Activated gamma-delta T cell (primary cell): ENCODE measurements at places on chromosomes 1 and 21.

DNA sequence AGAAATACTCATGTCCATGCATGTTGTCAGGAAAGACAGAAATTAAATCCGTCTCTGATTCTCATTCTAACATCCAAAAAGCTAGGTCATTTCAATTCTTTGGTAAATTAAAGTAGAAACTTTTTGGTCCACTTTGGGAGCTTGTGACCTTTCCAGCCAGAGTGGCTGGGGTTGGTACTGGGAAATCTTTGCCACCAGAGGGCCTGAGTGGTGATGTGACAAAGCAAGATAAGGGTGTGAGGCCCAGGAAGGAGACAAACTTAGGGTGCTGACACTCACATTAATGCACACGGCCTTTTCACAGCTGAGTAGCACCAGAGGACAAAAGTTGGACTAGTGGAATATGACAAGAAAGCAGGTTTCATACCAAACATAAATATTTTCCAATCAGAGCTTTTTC lies 144.3 kb downstream of the DNM3 start:
- no peak for DNase-seq

DNA sequence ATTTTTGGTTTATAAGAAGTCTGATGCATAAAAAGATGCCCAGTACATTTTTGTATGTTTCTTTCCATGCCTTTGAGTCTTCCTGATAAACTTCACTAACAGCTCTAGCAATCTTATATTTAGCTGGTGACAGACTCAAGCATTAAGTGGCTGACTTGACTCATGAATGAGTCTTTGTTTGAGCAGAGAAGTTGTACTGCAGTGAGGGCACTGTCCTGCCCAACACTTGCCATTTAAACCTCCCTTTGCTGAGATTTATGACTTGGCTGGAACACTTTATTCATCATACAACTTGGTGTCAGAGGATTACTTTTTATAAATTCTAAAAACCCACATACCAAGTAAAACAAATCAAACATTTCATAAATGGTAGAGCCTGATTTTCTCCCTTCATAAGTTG lies 14.6 kb upstream of the CAMSAP2 start:
- no peak for DNase-seq

GRCh38 chr1:35640380-35641232 lies 720 bp downstream of the PSMB2 start:
- no peak for DNase-seq

DNA sequence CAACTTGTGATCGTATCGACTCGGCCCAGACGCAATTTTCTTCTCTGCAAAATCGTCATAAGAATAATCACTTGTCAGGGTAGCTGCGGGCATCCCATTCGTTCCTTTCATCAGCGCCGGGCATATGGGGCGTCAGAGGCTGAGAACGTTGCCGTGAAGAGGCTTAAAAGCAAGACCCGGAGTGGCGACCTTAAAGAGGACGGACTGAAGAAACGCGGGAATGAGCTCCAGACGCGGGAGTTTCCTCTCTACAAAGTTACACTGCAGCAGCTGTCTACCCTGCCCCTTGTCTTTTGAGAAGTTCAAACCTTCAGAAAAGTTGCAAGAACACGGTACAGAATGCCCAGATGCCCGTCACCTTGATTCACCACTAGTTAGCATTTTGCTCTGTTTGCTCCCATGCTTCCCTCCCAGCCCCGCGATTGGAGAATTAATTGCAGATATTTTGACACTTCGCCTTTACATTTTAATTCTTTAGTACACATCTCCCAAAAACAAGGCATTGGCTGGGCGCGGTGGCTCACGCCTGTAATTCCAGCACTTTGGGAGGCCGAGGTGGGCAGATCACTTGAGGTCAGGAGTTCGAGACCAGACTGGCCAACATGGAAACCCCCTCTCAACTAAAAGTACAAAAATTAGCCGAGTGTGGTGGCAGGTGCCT lies 967 bp downstream of the CENPS start:
- no peak for DNase-seq

- DNase-seq: no peak
Measured at GRCh38 chr1:216599851-216600250, 123.4 kb downstream of the ESRRG start.

DNA sequence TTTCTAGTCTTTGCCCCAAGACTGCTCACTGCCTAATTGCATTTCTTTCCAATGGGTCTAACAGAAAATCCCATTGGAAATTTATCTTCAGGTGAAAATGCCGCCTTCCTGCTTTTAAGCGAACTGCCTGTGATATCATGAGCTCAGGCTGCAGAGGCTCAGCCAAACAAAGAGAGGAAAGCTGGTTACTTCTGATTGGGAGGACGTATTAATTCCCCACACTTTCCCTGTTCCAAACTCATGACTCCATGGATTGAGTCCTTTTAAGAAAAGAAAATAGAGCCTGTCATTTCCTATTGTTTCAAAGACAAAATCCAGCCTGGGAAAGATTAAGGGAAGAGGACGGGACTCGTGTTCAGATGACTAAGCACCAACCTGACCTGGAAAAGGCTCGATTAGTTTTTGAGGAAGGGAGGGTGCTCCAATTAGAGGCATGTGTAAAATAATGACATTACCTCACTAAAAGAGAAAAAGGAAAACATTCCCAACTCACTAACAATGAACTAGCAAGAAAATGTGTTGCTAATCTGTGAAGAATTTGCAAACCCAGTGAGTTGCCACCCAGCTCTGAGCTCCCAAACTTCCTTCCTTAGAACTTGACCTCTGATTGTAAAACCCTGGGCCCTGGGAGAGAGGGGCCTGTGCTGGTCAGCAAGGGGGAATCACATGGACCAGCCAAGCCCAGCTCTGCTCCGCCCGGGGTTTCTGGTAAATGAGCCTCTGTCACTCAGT lies 61.2 kb downstream of the TCP10L start:
- no peak for DNase-seq

- DNase-seq: no peak
Measured at GRCh38 chr1:76055987-76056386, 18.6 kb upstream of the ST6GALNAC3 start.

- no peak for DNase-seq
Measured at GRCh38 chr21:43664358-43664757, 5.0 kb downstream of the RRP1B start.

DNA sequence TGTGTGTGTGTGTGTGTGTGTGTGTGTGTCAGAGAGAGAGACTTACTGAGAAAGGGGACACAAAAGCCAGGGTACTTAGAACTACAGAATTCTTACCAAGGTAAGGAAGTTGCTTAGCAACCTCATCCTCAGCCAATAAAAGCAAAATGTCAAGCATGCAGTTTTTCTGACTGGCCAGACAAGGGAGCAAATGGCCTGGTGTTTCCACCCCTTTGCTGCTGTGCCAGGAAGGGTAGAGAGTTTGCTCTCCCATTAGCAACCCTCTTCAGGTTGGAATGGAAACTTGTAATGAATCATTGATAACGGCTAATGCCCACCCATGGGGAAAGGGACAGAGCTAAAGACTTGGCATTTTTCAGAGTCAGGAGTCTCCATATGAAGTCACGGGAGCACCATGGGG lies 10.6 kb downstream of the RXRG start:
- no peak for DNase-seq

DNA sequence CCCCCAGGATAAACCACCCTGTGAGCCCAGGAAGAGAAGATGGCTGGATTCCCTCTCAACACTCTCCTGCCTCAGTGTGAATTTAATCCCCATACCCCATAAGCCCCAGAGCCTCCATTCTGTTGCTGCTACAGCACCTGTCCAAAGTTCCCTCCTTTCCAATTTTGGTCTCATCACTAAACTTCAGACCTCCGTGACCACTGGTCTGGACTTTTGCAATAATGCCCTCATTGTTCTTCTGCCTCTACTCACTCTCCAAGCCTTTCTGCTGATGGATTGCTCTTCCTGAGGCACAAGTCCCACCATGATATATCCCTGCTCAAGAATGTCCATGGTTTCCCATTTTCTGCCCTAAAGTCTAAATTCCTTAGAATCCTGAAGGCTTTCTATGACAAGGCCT lies 83.2 kb downstream of the CD58 start:
- no peak for DNase-seq

- no peak for DNase-seq
Measured at GRCh38 chr1:94239796-94240195, 2.4 kb upstream of the ARHGAP29 start.

- DNase-seq: no peak
Measured at GRCh38 chr1:42439940-42440339, 15.9 kb downstream of the ZMYND12 start.

DNA sequence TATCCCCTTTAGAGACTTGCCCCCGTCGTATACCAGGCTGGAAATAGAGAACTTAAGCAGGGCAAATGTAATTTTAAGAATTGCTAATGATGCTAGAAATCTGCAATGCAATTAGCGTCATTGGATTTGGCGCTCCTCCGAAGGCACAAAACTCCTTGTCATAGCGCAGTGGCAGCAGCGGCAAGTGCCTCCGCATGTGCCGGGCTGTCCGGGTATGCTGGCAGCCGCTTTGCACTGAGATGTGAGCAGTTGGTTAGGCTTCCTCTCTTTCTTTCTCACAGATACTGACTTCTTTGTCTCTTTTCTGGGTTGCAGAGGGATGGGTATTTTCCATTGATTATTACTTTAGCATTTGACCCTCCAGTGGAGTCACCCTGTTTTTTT lies 193.4 kb upstream of the LMO4 start:
- no peak for DNase-seq

DNA sequence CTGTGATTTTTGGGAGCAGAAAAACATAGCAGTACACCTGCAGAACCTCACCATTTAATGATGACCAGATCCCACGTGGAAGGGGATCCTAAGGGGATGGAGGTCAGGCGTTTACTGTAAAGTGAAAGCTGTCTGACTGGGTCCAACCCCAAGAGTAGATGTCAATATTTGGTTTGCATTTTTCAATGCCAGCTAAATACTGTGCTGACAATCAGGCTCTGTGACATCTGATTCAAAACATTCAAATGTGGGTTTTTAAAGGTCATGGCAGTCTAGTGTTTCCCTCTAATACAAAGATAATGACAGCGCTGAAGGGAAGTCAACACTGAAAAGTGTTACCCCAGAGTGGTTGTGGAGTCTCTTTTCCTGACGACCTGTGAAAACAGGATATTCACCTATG lies 68.1 kb downstream of the SPAG17 start:
- DNase-seq: no peak

GRCh38 chr21:34122047-34122446 lies 48.7 kb downstream of the MRPS6 start:
- DNase-seq: no peak

DNA sequence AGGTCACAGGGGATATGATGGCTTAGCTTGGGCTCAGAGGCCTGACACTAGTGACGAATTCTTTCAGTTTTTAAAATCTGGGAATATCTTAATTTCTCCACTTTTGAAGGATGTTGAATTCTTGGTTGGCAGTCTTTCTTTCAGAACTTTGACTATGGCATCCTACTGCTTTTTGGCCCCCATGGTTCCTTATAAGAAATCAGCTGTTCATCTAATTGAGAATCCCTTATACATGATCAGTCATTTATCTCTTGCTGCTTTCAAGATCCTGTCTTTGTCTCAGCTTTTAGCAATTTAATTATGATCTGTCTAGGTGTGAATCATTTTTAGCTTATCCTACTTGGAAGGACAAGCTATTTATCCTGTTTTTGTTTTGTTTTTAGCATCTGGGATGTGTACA lies 31.2 kb upstream of the F3 start:
- no peak for DNase-seq

- DNase-seq: no peak
Measured at GRCh38 chr1:90616395-90616794, 100.7 kb downstream of the BARHL2 start.

GRCh38 chr1:202374099-202374498 lies 25.6 kb downstream of the PPP1R12B start:
- no peak for DNase-seq

DNA sequence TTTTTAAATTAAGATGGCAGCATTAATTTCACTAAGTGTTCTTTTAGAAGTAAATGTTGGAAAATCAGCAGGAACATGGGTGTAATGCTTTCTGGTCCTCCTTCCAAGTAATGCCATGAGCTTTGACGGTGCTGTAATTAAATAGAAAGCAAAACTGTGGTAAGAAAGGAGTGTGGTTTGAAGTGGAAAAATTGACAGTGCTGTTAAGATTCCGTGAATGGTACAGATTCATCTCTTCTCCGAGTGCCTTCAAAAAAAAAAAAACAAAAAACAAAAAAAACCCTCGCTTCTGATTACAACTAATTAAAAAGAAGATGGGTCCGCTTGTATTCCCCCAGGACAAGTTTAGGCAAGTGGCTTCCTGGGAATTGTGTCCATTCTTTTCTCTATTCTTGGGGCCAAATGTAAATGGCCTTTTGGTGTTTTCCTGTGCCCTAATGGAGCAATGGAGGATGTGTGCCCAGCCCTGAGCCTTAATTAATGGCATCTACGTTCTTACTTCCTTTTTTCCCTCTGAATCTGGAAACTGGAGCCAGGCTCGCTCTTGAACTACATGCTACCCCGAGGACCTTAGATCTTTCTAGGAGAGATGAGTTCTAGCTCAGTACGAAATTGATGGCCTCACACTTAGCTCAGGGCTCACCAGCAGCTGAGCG lies 5.1 kb downstream of the LMO4 start:
- DNase-seq: no peak

GRCh38 chr21:46317710-46318463 lies 5.8 kb downstream of the C21orf58 start:
- no peak for DNase-seq

- no peak for DNase-seq
Measured at GRCh38 chr1:206080026-206080820, 27.2 kb downstream of the RHEX start.

GRCh38 chr1:244789276-244789580 lies 46.2 kb upstream of the COX20 start:
- DNase-seq: no peak

DNA sequence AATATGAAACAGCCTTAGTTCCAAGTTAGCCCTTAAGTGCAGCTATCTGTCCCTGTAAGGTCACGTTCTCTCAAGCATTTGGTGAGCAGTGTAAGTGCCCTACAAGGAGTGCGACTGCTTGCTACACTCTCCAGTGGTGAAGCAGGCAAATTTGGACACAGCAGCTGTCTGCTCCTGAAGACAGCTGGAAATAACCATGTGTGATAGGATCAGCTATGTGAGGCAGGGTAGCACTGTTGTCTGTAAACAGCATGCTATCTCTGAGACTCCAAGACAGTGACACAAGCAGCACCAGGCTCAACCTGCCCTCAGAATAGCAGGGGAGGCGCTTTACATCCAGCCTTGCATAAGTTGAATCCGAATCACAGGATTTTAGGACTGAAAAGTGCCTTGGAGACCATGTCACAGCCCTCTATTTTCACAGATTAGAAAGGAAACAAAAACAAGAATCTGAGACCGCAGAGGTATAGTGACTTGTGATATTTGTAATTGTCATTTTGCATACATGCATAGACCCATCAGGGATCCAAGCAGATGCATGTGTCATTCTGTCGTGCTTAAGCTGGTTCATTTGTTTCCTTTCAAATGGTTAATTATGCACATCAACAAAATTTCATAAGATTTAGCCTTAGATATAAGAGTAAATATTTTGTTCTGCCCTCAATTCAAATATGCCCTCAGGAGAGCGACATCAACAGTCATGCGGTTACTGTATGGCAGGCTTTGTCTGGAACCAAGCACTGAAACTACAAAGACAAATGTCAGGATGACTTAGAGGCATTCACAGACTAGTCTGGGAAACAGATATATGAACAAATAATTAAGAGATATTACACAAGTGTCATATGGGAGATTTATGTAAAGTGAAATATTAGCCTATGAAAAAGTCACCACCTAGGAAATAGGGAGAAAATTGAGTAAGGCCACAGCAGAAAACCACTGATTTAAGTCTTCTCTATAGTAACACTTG lies 134.9 kb upstream of the NRIP1 start:
- DNase-seq: no peak
